Fibroblast of villous mesenchyme (primary cell): ENCODE measurements at places on chromosomes 7 and 10.

DNA sequence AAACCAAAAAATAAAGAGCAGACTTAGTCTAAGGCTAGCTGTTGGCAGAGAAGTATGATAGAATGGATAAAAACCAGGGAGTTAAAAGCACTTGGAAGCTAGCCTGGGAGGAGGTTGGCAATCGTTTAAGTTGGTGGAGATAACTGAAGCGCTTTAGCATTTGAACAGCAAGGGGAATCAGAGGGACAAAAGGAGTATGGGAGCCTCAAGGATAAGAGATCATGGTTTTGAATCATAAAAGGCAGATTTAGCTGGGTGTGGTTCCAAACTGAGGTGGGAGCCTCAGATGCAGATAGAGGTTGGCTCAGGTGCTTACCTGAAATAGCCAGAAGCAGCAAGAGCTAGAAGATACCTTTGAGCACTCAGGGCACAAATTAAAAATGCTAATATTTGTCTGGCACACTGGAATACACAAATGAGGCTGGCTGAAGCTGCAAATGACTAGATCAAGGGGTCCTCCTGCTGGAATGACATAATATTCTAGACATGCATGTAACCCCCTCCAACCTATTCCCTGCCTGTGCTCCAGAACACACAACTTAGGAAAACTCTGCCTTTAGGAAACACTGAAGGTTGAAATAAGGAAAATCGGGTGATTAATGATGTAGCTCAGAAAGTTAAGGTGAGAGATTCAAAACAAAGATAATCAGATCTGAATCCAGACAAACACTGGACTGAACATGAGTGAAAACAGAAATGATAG, 372.3 kb upstream of the LRRN3 start:
- no peak for DNase-seq

DNA sequence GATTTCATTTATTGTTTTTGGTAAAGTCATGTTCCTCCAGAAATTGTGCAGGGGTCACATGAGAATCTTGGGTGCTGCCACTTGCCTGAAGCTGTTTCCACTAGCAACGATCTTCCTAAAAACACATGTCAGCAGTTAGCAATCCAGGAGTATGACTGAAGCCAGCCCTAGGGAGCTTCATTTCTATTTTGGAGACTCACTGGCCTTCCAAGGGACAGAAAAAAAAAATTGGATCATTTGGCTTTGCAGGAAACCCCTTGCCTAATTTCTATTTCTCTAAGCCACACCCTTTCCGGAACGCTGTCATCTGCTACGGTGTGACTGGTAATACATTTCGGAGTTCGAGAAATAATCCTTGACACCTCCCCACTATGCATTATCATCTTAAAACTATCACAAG, 204.7 kb downstream of the TAX1BP1 start:
- DNase-seq = no peak

- DNase-seq = peak; percentile 60
Observed at GRCh38 chr10:84140036-84140379, 699 bp downstream of the GHITM start.

DNA sequence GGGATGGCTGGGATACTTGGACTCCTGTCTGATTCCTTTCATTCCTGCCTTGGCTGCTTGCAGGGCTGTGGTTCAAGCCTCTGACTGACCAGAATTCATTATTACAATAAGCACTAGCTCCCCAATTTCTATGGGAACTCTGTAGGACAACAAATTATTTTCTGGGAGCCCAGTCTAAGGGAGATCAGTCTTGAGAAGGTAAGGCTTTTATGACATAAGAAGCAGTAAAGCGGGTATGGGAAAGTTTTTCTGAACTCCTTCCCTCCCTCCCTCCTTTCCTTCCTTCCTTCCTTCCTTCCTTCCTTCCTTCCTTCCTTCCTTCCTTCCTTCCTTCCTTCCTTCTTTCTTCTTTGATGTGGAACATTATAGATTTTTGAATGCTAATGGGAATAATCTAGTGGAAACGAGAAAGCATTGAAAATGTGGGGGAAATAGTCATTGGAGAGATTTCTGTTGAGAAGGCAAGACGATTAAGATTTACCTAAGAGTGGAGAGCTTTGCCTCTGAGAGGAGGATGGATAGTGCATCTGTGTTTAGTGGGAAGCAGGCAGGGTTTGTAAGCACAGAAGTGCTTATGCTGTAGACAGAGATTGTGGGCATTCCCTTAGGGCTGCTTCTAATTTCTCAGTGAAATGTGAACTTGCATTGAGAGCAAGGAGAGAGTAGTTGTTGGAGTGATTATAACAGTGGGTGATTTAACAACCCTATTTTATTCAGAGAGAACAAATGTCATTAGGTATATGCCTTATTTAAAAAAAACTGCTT, 201.5 kb downstream of the DNAJB9 start:
- no peak for DNase-seq

GRCh38 chr7:123260428-123260960, 60.7 kb upstream of the SLC13A1 start:
- no peak for DNase-seq
